ENCODE measurements at places on chromosomes 5 and 9.

- no peak for DNase-seq
Observed at GRCh38 chr5:79932510-79933504, 58.3 kb downstream of the MTX3 start.

DNA sequence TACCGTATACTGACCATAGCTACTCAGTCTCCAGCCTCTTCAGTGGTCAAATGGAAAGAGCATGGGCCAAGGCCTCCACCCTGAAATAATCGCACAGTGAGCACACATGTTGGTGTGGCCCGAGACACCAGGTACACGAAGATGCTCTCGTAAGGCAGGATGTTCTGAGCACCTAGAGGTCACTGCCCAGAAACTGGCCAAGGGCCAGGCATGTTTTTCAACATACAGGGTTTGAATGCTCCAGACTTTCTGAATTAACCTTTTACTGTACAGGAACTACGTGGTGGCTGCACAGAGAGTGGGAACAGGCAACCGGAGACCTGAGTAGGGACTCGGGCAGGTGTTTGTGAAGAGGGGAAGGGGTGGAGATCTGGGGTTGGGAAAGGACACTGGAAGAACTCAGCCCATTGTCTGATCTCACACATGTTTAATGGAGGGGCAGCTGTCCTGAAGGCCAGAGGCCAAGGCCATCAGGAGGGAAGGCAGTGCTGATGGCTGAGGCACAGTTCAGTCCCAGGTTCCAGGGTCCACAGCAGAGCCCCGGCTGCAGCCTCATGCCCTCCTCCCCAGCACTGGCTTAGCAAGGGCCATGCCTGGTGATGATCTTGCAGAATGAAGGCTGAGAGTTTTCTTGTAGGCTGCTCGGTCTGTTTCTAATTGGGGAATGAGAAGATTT is 48.5 kb upstream of the ANKRD18A start:
- DNase-seq, result no peak

GRCh38 chr5:933251-933861 is 40.7 kb downstream of the TRIP13 start:
- no peak for DNase-seq

- no peak for DNase-seq
Observed at GRCh38 chr9:133932633-133933032, 59.5 kb downstream of the VAV2 start.

DNA sequence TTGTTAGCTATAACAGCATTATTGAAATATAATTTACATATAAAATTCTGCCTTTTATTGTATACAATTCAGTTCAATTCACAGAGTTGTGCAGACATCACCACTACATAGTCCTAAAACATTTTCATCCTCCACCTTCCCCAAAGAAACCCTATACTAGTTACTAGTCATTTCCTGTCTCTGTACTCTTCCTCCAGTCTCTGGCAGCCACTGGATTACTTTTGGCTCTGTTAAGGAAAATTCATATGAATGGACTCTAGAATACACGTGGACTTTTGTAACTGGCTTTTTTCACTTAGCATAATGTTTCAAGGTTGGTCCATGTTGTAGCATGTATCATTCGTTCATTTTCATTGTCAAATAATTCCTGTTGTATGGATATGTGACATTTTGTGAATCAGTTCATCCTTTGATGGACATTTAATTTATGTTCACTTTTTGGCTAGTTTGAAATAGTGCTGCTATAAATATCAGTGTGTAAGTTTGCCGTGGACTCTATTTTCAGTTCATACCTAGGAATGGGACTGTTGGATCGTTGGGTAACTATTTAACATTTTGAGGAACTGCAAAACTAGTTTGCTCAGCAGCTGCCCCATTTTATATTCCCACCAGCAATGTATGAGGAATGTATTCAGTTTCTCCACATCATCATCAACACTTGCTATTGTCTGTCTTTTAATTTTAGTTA is 9.7 kb downstream of the ICE1 start:
- peak; percentile 45 for DNase-seq

GRCh38 chr5:60207040-60207439 is 313.5 kb upstream of the PDE4D start:
- no peak for DNase-seq

- no peak for DNase-seq
Observed at GRCh38 chr5:61933787-61934626, 372.0 kb upstream of the KIF2A start.

- no peak for DNase-seq
Observed at GRCh38 chr9:22037954-22038690, 29.0 kb upstream of the CDKN2B start.

DNA sequence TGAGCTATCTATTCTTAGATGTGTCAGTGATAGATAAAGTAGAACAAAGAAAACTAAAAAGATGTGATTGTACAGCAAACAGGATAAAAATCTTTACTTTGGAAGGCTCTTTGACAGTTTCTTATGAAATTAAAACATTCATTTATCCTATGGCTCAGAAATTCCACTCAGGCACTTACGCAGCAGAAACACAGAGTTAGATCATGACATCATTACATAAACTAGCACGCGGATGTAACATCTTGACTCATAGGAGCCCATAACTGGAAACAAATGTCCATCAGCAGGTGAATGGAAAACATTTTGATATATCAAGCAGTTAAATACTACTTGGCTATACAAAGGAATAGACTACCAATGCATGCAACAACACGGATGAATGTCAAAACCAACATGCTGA is 45.3 kb downstream of the ICE1 start:
- DNase-seq, result peak; percentile 11

GRCh38 chr5:171308453-171309275 is at the start of gene TLX3:
Gene TLX3, plus strand, starts transcription at chr5:171309248. Its CDS starts 118 bp downstream, at chr5:171309366.
- DNase-seq, result no peak

GRCh38 chr9:131346559-131346958 is 47.3 kb upstream of the PRRC2B start:
- no peak for DNase-seq

DNA sequence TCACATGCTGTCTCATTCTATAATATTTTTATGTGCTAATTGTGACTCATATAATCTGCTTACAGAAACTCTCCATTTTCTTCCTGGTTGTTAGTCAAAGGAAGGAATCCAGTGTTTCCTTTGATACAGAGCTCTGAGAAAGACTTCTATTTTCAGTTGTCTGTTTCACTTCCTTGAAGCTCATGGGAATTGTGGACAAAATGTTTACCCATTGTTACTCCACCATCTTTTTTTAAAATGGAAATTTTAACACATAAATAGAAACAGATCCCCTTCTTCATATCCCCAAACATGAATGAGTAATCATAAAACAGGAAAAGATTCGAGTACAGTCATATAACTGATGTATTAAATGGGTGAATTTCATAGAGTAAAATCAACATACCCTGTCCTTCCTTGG is 42.0 kb upstream of the KCNN2 start:
- no peak for DNase-seq

GRCh38 chr9:107487521-107488374 is 1.8 kb downstream of the KLF4 start:
- DNase-seq, result no peak

DNA sequence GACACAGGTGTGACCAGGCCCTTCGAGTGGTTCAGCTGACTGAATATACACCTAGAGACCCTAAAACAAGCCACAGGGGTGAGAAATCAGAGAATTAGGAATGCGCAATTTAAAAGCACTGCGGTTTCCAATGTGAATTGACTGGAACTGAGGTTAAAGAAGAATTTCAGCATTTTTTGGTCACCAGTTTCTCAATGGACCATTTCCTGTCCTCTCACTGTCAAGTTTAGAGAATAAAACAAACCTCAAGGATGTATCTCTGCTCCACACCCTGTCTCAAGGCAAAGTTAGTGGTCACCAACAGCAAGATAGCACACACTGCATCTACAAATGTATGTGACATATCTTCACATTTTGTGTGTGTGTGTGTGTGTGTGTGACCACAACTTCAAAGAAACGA is 143.8 kb upstream of the MAP3K1 start:
- no peak for DNase-seq

- DNase-seq, result peak; percentile 90
Observed at GRCh38 chr5:10036136-10036815, 213.4 kb downstream of the ATPSCKMT start.

GRCh38 chr9:24986331-24986730 is 440.6 kb upstream of the IZUMO3 start:
- DNase-seq, result no peak

DNA sequence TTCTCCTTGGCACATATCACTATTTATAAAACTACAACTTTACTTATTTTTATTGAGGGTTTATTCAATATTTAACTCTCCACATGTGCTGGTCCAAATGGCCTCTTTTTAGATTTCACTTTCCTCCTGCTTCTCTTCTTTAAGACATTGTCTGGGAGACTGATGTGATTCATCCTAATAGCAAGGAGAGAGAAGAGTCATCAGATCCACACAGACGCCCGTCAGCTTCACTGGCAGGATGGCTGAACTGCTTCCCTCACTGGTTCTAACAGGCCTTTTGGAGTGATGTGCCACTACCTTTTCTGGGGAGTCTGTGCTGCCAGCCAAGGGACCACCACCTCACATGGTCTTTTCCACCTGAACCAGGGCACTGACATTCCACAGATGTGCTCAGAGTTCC is 16.5 kb upstream of the ROR2 start:
- DNase-seq, result no peak

DNA sequence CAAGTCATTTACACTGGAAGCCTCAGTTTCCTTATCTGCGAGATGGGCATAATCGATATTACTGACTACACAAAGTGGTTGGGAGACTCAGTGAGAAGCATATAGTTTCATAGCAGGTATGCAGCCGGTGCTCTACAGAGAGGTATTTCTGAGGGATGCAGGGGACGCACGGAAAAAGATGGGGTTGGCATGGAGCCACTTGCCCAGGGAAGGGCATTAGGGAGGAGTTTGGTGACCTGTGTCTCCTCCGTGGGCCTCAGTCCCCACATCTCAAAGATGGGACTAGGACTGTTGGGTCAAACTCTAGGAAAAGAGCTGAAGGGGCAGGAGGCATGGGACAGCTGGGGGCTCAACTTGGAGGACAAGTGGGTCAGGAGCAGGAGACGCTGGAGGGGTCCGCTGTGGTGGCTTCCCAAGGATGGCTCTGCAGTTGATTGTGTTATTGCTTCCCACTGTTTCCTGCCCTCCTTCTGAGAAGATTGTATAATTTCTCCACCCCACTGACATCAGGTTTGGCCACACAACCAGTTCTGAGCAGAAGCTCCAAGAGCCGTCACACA is 158.6 kb upstream of the ALDH1B1 start:
- DNase-seq, result no peak

DNA sequence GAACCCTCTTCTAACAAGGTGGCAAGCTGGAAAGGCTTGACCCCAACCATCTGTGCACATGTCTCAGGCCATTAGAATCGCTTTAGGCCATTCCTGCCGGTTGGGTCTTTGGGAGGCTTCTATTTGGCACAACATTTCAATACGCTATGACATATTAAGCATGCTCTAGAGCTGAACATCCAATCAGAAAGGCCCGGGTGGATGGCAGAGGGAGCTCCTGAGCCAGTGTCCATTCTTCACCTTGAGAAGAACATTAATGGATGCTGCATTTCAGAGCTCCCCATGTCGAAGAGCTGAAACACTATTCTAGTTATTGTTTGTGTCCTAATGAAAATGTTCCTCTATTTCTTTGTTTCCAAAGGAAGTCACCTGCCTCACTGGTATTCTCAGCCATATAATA is 12.8 kb downstream of the SPATA9 start:
- no peak for DNase-seq

DNA sequence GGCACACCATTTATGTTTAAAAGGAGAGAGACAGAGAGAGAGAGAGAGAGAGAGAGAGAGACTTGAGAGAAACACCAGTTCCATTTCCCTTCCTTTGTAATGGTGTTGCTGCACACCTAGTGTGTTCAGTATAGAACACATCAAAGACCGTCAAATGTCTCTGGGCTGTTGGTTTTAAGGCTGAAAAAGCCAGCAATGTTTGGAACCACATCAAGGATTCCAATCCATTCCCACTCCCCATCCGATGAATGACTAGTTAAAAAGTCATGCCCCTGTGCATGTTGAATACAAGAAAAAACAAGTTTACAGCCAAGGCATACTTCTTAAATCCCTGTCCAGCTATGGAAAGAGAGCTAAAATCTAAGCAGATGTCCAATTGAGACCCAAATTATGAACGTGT is 83.0 kb upstream of the IFNE start:
- no peak for DNase-seq

GRCh38 chr9:6645355-6646292 is at the start of gene GLDC:
Gene GLDC, minus strand, starts transcription at chr9:6645729. Its CDS starts 230 bp downstream, at chr9:6645499.
- no peak for DNase-seq

DNA sequence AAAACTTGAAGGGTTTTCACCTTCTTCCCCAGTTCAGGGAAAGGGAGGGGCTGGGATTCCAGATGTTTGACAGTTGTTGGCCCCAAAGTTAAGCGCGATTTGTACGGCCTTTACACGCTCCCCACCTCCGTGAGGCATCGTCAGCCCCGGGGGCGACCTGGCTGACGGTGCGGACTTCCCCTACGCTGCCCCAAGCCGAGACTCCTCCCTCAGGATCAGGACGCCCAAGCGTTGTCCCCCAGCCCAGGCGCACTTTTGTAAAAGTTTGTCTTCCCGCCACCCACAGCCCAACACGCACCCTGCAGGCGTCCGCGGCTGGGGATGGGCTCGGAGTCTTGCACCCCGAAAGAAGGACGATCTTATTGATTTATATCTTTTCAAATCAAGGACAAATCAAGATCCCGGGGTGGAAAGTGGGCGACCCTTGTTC is 713 bp downstream of the MOB3B start:
- DNase-seq, result no peak

DNA sequence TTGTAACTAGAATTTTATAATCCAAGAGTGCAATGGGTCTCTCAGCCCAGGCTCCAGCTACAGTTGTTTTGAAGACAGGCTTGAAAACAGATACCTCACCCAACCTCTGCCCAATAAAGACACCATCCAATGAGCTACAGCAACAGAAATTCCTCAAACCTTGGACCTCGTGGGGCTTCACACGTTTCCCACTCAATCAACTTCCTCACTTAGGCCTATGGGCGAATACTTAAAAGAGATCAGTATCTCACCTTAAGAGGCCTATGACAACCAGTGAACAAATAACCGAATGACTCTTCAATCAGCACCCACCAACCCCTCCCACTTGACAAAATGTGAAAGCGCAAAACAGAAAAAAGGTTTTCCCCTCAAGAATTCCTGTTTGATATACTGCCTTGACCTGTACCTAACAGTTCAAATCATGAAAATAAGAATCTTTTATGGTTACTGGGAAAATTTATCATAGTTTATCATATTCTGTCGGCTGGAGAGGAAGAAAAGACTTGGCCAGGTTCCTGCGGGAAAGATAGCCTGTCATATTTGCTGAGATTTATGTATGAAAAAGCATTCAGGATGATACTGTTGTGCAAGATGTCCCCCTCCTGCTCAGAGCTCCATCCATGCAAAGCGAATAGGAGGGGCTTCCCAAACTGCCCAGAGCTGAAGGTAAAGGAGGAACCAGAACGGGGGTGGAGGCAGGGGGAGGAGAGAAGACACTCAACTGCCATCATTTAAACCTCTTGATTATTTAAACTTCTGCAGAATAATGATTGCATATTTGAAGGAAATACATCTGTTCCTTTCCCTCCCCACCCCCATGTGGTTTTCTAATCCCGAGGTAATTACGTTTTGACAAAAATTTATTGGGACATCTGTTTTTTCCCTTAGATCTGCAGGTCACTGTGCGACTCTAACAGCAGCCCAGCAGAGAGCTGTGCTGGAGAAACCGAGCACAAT is 256.3 kb downstream of the NFIB start:
- no peak for DNase-seq

All from HS-5 (cell line).